ENCODE measurements at places on chromosomes 7 and 10.

DNA sequence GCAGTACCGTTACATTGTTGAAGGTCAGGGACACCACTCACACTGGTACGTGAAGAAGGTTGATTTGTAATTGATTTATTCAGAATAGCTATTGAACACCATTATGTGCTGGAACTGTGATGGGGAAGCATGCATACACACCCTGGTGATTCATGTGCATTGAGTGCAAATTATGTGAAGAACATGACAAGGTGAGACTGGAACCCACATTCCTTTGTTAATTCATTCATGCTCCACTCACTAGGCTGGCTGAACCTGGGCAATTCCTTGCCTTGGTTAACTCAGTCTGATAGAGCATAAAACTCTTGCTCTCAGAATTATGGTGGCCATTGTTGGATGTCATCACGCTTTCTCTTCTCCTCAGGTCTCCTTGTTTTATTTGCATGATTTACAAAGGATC, 67.3 kb upstream of the TPK1 start:
- DNase-seq: no peak

GRCh38 chr7:139131601-139132041, 22.1 kb upstream of the ZC3HAV1 start:
- DNase-seq: no peak

GRCh38 chr7:100126239-100126930, 382 bp upstream of the MBLAC1 start:
- DNase-seq: no peak

- peak; percentile 92 for DNase-seq
Observed at GRCh38 chr7:82164813-82165212, 278.8 kb downstream of the CACNA2D1 start.

GRCh38 chr7:128937647-128938543, at the start of gene IRF5:
Gene IRF5 (plus strand): TSS chr7:128937927. CDS start chr7:128942082, 4,155 bp downstream.
- no peak for DNase-seq

DNA sequence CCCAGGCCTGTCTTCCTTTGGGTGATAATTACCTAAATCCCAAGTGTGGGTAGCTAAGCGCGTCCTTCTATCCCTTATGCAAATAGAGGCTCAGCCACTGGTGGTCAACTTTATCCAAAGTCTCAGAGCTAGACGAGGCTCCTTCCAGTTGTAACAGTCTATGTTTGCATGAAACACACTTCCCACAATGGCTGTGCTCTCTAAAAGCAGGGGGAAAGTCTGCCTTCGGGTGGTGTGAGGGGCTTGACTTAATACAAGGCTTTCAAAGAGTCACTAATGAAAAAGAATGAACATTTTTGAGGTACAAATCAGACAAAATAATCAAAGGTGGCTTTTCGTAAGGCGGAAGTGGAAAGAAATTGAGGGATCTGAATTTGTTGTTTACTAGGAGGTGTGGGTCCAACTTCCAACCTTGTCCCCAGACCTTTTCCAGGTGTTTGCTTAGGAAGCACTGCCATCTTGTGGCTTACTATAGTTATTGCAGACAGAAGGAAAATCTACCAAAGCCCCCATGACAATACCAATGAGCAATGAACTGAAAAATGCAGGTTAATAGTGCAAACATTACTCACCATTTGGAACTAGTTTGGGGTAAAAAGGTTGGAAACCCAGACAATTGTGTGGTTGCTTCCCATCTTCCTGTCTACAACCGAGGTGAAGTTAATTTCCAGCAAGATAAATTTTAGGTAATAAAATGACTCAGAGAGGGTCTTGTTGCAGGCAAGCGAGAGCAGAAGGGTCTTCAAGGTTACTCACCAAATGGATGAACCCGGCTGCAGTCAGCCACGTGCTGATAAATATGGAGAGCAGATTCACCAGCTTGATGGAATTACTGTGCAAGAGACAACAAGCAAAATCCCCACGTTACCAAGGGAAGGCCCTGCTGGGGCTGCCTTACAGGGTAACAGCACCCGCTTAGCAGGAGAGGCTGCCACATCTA, 525.7 kb downstream of the KCNMA1 start:
- peak; percentile 81 for DNase-seq

DNA sequence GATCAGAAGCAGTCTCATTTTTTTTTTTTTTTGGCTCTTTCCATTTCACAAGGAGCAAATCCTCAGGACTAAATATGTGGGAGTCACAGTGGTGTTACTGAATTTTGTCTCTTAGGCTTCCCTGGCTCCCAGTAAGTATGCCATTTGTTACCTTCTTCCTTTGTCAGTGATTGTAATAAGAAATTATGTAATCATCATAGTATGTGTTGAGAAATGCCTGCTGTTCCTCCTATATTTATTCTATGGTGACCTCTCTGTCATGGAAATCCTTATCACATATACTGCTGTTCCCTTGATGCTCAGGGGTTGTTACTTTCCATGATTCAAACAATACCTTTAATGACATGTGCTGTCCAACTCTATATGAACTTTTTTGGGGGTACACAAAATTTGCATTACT, 4.8 kb upstream of the OR9A4 start:
- no peak for DNase-seq

GRCh38 chr7:101330011-101330484, 8.4 kb upstream of the IFT22 start:
- no peak for DNase-seq

GRCh38 chr7:108015740-108016139, 12.8 kb upstream of the LAMB1 start:
- peak; percentile 64 for DNase-seq

DNA sequence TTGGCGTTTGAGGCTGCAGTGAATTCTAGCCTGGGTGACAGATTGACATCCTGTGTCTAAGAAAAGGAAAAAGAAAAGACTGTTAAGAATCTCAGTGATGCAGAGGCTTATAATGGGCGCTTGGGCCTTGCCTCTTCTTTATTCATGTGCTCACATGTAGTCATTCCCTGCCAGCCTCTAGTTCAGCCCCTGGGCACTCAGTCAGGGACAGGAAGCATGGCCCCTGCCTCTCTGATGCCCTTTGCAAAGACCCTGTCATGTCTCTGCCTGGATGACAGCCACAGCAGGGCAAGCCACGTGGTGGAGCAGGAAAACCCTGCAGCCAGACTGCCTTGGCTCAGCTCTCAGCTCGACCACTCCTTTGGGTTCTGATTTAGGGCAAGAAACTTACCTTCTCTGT, 368.9 kb downstream of the RPS24 start:
- DNase-seq: no peak

- DNase-seq: no peak
Observed at GRCh38 chr10:54194806-54195205, 606.2 kb downstream of the PCDH15 start.
